D721Med (cell line): ENCODE measurements at places on chromosomes 7 and 10.

- DNase-seq = no peak
Observed at GRCh38 chr7:91266689-91267090, 2.5 kb downstream of the FZD1 start.

- DNase-seq = no peak
Observed at GRCh38 chr10:36679554-36679953, 445.8 kb upstream of the ANKRD30A start.

GRCh38 chr7:82317760-82318159 is 125.8 kb downstream of the CACNA2D1 start:
- DNase-seq = no peak

DNA sequence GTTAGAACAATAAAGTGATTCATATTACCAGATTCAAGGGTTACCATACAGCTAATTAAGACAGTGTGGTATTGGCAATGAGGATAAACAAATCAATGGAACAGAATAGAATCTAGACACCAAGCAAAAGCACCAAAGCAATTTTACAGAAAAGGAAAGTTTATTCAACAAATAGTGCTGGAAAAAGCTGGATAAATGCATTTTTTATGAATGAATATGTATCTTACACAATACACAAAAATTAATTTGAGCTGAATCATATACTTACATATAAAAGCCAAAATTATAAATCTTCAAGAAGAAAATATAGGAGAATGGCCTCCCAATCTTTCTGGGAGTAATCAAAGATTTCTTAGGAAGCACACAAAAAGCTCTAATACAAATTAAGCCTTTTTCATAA is 220.4 kb upstream of the PTN start:
- DNase-seq = no peak

GRCh38 chr7:151864081-151864480 is 12.8 kb downstream of the PRKAG2 start:
- DNase-seq = no peak

- DNase-seq = no peak
Observed at GRCh38 chr7:123624527-123625183, 23.0 kb downstream of the ASB15 start.

- DNase-seq = no peak
Observed at GRCh38 chr7:28536259-28536658, 123.9 kb downstream of the CREB5 start.
